Activated CD4-positive, alpha-beta T cell treated with anti-CD3 and anti-CD28 coated beads, Interleukin-2, amount 10 ng/mL, durations not matched to agents 7 days and 5 days (primary cell): ENCODE measurements at places on chromosomes 3 and 15. TPM values are rescaled to one million over a fixed set of nuclear protein-coding genes. Genes with fewer than 3 reads are reported as not detected.

ATP13A4 gene
- total RNA-seq, result 1.1 TPM

LTK gene
- 1.1 TPM for total RNA-seq

PARP15 gene
- total RNA-seq, result 40.9 TPM

FOXP1 gene
- total RNA-seq, result 131 TPM

GRCh38 chr3:141336672-141337522 lies 31.4 kb upstream of the ZBTB38 start:
- no peaks in the 10 kb centered on the region for H3K4me1 ChIP-seq
- peaks cover 2% of the 10 kb centered on the region for H3K27me3 ChIP-seq
- no peak overlapping the region for H3K4me3 ChIP-seq
- H3K36me3 ChIP-seq, result no peaks in the 10 kb centered on the region
- DNase-seq, result no peak
